CD4-positive, alpha-beta T cell (primary cell): ENCODE measurements at places on chromosomes 13 and 19.

- peak; percentile 84 for DNase-seq
These were observed 15.2 kb upstream of the PAK4 start for GRCh38 chr19:39110263-39110967.

- peak; percentile 96 for DNase-seq
These were observed at the start of gene ZNF93 for GRCh38 chr19:19900729-19901444. Gene ZNF93 (plus strand): TSS chr19:19900946. CDS start chr19:19901089, 143 bp downstream.

DNA sequence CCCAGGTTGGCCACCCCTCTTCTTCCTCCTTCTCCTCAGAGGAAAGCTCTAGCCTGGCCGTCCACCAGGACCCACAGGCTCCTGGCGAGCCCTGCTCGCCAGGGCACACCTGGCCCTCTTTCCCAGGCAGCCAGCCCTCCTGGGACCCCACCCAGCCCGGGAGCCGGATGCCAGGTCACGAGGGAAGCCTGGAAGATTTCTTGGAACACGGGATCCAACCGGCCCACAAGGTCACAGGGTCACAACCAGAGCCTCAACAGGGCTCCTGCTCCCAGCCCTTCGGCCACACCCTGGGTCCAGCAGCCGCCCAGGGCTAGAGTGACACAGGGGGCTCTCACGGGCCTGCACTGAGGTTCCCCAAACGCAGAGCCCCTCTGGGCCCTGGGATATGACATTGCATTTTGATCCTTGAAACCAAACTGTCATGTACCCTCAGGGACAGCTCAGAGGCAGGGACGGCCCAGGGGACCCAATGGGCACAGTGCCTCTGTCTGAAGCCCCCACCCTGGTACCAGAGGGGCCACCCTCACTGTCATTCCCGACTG is 5.5 kb downstream of the MKNK2 start:
- no peak for DNase-seq

- DNase-seq, result peak; percentile 71
These were observed 1.7 kb upstream of the PCDH17 start for GRCh38 chr13:57629821-57630235.

- no peak for DNase-seq
These were observed 3.2 kb downstream of the ZNF628 start for GRCh38 chr19:55479451-55480230.

- peak; percentile 44 for DNase-seq
These were observed 28.2 kb upstream of the GPI start for GRCh38 chr19:34336781-34337271.

DNA sequence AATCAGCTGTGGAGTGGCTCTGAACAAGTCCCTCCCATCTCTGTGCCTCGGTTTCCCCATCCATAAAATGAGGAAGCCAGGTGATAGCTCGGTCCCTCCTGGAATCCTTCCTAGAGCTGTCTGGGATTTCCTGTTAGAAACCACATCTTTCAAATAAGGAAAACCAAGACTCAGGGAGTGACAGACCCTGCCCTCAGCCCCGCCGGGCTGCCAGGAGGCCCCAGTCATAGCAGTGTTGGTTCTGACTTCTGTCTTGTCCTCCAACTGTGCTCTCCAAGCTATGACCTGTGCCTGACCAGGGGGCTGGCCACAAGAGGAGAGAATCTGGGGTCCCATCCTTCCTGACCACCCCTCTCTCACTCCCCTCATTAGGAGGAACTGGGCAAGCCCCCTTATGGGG is 1.1 kb upstream of the SHD start:
- DNase-seq, result no peak

- DNase-seq, result no peak
These were observed 11.6 kb upstream of the CACNG7 start for GRCh38 chr19:53897459-53897858.

- DNase-seq, result no peak
These were observed 677.6 kb downstream of the UQCRFS1 start for GRCh38 chr19:28535352-28535775.

DNA sequence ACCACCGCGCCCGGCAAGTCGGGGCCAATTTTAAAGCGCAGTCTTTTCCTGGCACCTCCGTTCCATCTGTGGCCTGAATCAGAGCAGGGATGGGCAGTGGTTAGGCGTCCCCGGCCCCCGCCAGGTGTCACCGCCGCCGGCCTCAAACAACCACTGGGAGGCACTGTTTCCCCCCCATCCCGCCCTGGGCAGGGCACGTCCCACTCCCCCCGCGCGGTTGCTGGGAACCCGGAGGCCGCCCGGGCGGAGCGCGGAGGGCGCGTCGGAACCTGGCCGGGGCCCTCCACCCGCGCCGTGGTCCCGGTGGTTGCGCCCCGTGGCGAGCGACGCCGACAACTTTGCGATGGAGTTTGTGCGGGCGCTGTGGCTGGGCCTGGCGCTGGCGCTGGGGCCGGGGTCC is at the start of gene GRIN3B:
TSS of gene GRIN3B (plus strand) at position 325 of the 400 bp plus-strand sequence. CDS start at position 344, 19 bp downstream.
- DNase-seq, result peak; percentile 44

DNA sequence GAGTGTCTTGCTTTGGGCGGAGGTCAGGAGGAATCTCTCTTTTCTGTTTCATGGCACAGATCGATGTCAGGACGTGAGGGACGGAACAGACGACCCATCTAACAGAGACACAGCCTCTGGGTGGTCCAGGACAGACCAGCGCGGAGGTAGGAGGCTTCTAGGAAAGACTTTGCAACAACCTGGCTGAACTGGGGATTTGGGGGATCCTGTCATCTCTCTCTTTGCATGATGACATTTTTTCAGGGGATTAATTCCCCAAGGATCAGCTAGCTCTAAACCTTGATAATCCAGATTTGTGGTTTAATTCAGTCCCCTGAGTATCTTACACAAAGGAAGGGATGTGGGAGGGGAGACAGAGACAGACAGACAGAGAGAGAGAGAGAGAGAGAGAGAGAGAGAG is 14.4 kb downstream of the CABP5 start:
- no peak for DNase-seq

- no peak for DNase-seq
These were observed 29.1 kb downstream of the NUP58 start for GRCh38 chr13:25330541-25330940.

GRCh38 chr19:10294368-10294697 is 4.6 kb downstream of the ICAM5 start:
- DNase-seq, result no peak

DNA sequence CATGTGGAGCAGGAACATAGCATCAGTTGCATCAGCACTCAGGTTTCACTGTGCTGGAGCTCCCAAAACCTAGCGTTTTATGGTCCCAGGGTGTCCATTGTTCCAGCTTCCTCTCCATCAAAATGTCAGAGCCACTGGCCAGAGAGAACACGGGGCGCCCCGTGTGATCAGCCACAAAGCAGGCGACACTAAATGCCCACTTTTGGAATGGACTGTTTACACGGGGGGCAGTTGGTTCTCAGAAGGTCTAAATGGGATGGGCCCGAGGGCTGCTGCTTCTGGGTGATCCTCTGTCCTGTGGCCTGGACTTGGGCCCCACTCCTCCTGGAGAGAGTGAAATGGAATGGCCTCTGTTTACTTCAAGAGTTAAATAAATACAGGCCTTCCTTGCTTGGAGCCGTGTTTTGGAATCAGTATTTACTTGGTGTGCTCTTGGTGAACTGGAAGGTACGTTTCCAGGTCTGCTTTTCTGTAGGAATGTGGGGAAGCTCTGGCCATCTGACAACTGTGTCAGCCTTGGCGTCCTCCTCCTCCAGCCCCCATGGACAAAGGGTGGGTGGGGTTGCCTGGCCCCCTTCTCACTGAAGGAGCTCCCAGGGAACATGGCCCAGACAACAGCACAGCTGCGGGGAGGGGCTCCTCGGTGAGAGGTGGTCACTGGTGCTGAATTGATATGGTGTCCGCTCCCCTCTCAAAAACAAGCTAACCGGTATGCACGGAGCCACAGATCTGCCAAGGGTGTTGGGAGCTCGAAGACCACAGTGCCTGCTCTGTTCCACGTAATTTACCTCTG is 16.1 kb upstream of the MCF2L start:
- no peak for DNase-seq

GRCh38 chr13:62643007-62643483 is 1227.4 kb upstream of the PCDH20 start:
- no peak for DNase-seq

DNA sequence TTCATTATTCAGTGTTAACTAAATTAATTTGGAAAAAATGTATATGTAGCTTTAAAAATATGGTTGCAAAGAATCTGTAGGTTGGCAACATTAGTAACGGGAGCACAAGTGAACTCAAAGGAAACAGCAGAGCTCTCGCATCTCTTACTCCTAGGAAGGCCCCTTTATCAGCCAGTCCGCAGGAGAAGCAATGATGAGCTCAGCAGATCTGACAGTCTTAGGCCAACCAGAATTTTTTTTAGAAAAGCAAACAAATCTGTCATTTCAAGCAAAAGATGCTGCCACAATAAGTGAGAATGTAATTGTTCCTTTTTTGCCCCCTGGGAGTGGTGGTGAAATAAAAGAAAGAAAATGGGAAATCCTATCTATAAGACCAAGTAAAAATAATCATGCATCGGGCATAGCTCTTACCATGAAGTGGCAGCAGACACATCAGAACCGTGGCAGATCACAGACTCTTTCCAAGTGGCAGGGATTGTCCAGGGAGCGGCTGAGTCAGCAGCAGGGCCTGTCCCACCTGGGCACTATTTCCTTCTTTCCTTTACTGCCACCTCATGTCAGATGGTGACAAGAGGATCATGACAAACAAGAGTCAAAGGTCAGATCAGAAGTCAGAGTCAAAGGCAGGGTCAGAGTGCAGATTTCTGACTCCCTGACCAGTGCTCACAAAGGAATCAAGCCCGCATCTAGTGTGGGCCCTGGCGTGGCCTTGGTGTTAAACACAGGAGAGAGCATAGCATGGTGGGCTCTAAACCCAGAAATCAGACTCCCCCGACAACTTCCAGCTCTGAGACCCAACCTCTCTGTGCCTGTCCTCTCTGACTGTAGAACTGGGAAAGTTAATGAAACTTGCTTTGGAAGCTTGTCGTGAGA is 84.0 kb upstream of the MTIF3 start:
- DNase-seq, result no peak

GRCh38 chr13:36513266-36513665 is 81.0 kb downstream of the CCNA1 start:
- no peak for DNase-seq

DNA sequence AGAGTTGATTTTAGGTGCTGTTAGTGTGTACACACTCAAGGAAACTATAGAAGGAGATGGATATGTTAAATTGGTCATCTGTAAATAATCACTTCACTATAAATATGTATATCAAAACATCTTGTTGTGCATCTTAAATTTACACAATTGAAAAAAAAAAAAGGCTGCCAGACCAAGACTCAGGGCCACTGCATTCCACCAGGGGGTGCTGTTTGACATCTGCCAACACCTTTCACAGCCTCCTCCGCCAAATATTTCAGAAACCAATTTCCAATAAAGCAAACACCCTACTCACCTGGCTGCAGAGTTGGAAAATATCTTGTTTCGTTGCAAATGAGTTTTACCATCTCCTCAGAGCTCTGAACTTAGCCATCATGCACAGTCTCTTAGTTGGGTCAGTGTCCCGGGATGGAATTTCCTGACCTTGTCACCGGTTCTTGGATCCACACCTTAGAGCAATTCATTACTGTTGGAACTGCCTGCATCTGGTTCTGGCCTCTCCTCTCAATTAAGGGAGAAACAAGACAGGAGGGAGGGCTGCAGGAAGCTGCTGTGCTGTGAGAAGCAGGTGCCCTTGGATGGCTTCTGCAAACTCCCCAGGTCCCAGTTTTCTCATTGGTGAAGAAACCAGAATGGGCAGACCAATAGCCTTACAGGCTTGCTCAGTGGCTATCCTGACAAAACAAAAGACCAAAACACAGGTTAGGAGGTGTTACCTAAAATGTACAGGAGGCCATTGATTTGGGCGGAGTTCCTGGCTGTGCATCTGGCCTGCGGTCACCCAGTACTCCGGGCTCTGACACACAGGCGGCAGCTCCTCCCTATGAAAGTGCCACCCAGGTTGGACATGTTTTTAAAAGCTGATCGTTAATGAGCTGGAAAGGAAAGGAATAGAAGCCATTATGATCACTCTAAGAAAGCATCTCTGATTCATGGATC is 746.6 kb downstream of the UQCRFS1 start:
- DNase-seq, result peak; percentile 28

GRCh38 chr13:110500341-110500740 is 61.2 kb downstream of the RAB20 start:
- DNase-seq, result no peak

GRCh38 chr13:33917190-33917589 is 99.2 kb downstream of the RFC3 start:
- no peak for DNase-seq

- peak; percentile 79 for DNase-seq
These were observed at the start of gene ZNF577 for GRCh38 chr19:51887522-51888498. Gene ZNF577 (minus strand): TSS chr19:51887951. CDS start chr19:51880382, 7,569 bp downstream.

DNA sequence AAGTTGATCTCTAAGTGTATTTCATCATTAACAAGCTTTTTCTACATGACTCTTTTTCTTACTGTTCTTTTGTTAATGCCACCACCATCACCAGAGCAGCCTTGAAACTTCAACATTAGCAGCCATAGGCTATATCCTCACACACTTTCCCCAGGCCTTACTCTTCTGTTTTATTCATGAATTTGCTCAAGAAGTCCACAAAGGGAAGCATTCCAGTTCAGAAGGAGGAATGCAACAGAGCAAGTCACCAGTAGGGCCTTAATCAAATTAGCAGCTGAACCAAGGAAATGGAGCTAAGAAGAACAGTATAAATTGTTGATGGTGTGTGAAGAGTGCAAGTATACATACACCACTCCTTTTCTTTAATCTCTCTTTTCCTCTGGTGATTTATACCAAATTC is 223.1 kb downstream of the NBEA start:
- DNase-seq, result no peak

DNA sequence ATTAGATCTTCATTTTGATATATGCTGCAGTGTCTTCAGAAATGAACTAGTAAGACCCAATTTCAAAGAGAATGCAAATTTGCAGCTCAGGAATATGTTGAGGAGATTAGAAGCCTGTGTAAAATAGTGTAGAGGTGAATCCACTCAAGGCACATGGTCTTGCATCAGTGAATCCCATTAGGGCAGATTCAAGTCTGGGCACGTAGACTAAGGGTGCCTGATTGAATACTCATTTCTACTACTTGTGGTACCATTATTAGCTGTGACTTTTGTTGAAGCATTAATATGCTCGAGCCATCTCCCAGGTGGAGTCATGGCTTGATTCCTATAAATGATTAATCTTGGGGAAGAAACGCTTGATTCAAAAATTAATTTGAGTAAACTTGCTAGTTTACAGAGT is 129.4 kb downstream of the AKAP11 start:
- no peak for DNase-seq
